ENCODE measurements at places on chromosomes 2 and 18. TPM values are rescaled to one million over a fixed set of nuclear protein-coding genes. Genes with fewer than 3 reads are reported as not detected.

SLC35F6 gene
- total RNA-seq: 30.2 TPM

BMP10 gene
- 0.27 TPM for total RNA-seq

REG1B gene
- total RNA-seq: not detected

DSC1 gene
- 0.56 TPM for total RNA-seq

SLC4A5 gene
- total RNA-seq: 1.5 TPM

GRCh38 chr2:15869396-15869795, 71.0 kb upstream of the MYCN start:
- DNase-seq: no peak
- H3K27ac ChIP-seq: no peak overlapping the region
- H3K4me1 ChIP-seq: no peaks in the 10 kb centered on the region
- H3K27me3 ChIP-seq: no peaks in the 10 kb centered on the region
- no peaks in the 10 kb centered on the region for H3K36me3 ChIP-seq

DNA sequence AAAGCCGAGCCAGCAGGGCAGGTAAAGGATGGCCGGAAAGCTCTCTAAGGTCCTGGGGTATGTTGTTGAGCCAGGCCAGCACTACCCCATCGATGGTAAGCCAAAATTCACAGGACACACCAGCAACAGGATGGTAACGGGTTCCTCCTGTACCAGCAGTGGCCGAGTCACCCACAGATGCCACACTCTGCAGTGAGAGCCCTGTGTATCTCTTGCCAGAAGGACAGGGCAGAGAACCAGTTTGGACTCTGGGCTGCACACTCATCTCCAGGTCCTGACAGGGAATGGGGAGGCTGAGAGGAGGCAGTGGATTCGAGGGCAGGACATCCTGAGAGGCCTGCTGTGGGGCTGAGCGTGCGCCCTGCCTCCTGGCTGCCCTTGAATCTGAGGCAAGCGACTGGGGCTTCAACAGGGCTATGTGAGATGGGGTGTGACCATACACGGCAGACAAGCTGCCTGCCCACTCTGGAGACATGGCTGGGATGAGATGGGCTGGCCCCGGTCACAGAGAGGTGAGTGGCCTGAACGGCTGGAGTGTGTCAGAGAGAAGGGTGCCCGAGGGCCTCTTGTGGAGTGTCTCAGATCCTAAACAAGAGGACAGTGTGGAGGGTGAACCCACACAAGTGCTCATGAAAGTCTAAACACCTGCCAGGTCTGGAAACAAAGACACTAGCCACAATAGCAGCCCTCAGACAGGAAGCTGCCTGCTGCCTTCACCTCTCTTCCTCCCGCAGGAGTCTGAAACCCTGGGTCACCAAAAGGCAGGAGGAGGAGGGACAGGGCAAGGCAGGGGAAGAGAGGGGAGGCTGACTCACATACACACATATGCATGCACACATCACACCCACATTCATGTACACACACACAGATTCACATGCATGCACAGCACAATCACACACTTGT, 182.3 kb downstream of the LOXHD1 start:
- H3K4me1 ChIP-seq: no peaks in the 10 kb centered on the region
- peaks cover 6% of the 10 kb centered on the region for H3K27me3 ChIP-seq
- no peaks in the 10 kb centered on the region for H3K36me3 ChIP-seq
- no peak for DNase-seq
- no peak overlapping the region for H3K27ac ChIP-seq

DNA sequence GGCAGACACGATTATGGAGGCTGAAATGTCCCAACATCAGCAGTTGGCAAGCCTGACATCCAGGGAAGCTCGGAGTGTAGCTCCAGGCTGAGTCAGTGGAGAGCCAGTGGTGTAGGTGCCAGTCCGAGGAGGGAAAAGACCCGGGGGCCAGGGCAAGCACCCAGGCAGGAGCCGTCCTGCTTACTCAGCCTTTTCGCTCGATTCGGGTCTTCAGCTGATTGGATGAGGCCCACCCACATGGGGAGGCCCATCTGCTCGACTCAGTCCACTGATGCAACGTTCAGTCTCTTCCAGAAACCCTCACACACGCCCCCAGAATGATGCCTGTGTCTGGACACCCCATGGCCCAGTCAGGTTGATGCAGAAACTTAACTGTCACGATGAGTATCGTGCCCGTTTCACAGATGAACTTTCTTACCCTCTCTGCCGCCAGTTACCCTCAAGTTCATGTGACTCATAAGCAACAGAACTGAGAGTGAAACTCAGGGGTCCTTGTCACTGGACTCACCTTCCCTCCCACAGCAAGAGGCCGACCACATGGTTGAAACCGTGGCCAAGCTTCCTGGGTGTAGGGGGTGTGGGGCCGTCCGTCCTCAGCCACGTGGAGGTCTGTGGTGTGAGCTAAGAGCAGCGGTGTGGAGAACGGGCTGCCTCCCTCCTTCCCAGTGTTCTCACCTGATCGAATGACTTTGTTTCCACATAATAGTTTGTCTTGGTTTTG, 197.4 kb upstream of the HDAC4 start:
- H3K4me1 ChIP-seq: no peaks in the 10 kb centered on the region
- no peaks in the 10 kb centered on the region for H3K36me3 ChIP-seq
- H3K27ac ChIP-seq: no peak overlapping the region
- no peaks in the 10 kb centered on the region for H3K27me3 ChIP-seq
- DNase-seq: no peak
- no peak overlapping the region for H3K4me3 ChIP-seq

DNA sequence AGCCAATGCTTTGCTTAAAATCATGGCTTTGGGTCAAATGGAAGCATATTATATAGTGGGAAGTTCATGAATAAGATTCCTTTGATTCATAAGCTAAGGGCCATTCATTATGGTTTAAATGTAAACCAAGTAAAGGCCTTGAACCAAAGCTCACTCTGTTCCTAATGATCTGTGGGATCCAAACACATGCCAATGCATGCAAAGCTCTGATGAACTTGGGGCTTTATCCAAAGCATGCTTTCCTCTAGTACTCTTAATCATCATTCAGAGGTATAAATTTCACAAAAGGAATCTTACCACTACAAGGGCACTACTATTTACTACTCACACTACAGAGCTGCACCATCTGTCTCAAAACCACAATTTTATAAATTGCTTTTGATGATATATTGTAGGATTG, 102.8 kb upstream of the RBMS1 start:
- DNase-seq: no peak
- H3K27ac ChIP-seq: no peak overlapping the region
- H3K36me3 ChIP-seq: no peaks in the 10 kb centered on the region
- H3K4me1 ChIP-seq: no peaks in the 10 kb centered on the region
- H3K4me3 ChIP-seq: no peak overlapping the region

DNA sequence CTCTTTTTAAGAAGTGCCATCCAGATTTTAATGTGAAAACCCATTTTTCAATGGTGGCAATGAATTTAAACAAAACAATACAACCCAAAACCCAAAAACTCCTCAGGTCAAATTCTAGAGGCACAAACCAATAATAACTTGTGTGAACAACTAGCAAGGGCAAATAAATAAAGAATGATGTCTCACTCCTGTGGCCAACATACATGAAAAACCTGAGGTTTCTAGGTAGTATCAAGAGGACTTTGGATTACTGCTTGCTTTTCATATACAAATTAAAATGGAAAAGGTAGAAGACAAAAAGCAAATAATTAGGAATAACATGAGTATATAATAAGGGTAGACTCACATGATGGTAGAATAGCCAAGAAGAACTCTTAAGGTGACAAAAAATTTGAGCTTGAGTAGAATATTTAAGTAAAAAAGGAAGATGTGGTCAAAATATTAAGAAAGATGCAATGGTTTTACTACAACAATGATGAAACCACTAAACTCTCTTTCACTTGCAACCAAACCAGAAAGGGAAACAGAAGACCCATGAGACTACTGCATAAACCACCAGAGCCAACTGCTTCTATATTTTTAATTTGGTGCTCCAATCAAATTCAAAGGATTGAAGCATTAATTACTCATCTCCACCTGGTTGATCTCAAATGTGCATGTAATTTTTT, 53.5 kb downstream of the DARS1 start:
- H3K27ac ChIP-seq: no peak overlapping the region
- H3K27me3 ChIP-seq: no peaks in the 10 kb centered on the region
- H3K4me3 ChIP-seq: no peak overlapping the region
- no peak for DNase-seq
- H3K4me1 ChIP-seq: no peaks in the 10 kb centered on the region
- H3K36me3 ChIP-seq: no peaks in the 10 kb centered on the region

DNA sequence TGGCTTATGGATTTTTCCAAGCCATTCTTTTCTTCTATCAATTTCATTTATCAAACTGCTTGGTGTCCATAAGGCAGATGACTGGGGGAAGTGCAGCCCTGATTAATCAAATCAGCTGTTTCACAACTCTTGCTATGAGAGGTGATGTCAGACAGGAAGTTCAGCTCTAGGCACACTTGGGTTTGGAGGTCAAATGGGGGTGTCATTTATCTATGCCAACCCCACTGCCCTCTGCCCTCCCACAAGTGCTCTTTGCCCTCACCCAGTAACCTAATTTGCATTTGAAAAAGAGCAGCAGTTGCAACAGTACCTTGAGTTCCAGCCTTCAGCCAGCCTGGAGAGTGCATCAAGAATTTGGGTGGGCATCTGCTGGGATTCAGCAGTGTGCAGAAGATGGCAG, 431.3 kb upstream of the SPRED2 start:
- no peak overlapping the region for H3K4me3 ChIP-seq
- H3K27ac ChIP-seq: no peak overlapping the region
- no peak for DNase-seq
- peaks cover 3% of the 10 kb centered on the region for H3K4me1 ChIP-seq
- H3K27me3 ChIP-seq: no peaks in the 10 kb centered on the region

GRCh38 chr2:25326326-25327013, 15.3 kb downstream of the DNMT3A start:
- DNase-seq: no peak
- H3K27me3 ChIP-seq: no peaks in the 10 kb centered on the region
- H3K4me3 ChIP-seq: no peak overlapping the region
- no peaks in the 10 kb centered on the region for H3K4me1 ChIP-seq
- H3K27ac ChIP-seq: no peak overlapping the region
- no peaks in the 10 kb centered on the region for H3K36me3 ChIP-seq

- H3K27me3 ChIP-seq: no peaks in the 10 kb centered on the region
- H3K4me1 ChIP-seq: no peaks in the 10 kb centered on the region
- H3K27ac ChIP-seq: no peak overlapping the region
- no peak for DNase-seq
These were observed 20.6 kb upstream of the AMMECR1L start for GRCh38 chr2:127906206-127906926.

DNA sequence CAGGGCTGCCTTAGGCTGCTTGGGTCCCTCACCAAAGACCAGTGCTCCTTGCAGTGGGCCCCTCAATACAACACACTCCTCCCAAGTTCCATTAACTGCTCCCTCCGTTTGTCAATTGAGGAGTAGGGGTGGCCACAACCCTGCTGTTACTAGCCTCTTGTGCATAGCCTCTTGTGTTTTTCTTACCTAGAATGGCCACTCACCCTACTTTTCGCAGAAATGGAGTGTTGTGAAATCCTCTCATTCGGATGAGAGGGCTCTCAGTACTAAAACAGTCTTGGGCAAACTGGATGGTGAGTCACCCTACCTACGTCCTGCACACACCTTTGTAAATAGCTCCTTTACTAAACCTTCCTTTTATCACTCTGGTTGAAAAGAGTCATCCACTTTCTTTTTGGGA, 253.9 kb downstream of the OSR1 start:
- H3K4me1 ChIP-seq: peaks cover 11% of the 10 kb centered on the region
- peak overlapping the region; percentile 84 for H3K27ac ChIP-seq
- no peaks in the 10 kb centered on the region for H3K27me3 ChIP-seq
